EL (cell line): ENCODE measurements at places on chromosomes 3 and 15.

GRCh38 chr15:68465861-68466560 is 34.0 kb upstream of the ITGA11 start:
- DNase-seq: no peak

- DNase-seq: no peak
These were observed 149.3 kb upstream of the MEF2A start for GRCh38 chr15:99416191-99417188.

DNA sequence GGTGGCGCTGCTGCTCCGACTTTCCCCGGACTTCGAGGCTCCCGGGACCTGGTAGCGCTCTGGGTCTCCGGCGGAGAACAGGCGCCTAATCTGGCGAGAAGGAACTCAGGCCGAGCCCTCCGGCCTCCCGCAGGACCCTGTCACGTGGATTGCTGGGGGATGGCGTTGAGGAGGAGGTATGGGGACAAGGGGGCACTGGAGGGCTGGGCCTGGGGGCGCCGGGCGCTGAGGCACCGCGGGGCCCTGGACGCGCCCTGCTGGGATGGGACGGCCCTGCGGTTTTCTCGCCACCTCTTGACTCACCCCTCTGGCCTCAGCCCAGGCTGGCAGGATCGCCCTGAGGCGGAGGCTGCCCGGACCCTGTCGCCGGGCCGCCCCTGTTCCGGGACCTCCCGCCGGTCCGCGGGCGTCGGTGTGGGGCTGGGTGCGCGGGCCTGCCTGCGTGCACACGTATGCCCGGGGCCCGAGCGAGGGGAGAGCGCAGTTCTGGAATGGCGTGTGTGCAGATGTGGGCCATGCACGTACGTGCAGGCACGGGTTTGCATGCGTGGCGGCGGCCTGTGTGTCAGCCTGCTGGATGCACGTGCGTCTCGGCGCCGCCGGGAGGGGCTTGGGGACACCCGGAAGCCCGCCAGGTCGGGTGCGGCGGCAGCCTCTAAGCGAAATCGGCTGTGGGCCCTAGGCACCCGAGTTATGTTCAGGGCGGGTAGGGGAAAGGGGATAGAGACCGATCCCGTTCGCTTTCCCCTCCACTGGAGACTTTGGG is 752 bp downstream of the C15orf39 start:
- peak; percentile 80 for DNase-seq

- no peak for DNase-seq
These were observed 4.1 kb upstream of the CALML4 start for GRCh38 chr15:68209272-68209671.

- DNase-seq: no peak
These were observed 31.5 kb upstream of the PRSS50 start for GRCh38 chr3:46749129-46749528.

- DNase-seq: no peak
These were observed 274.7 kb upstream of the CTNNB1 start for GRCh38 chr3:40924559-40925141.

DNA sequence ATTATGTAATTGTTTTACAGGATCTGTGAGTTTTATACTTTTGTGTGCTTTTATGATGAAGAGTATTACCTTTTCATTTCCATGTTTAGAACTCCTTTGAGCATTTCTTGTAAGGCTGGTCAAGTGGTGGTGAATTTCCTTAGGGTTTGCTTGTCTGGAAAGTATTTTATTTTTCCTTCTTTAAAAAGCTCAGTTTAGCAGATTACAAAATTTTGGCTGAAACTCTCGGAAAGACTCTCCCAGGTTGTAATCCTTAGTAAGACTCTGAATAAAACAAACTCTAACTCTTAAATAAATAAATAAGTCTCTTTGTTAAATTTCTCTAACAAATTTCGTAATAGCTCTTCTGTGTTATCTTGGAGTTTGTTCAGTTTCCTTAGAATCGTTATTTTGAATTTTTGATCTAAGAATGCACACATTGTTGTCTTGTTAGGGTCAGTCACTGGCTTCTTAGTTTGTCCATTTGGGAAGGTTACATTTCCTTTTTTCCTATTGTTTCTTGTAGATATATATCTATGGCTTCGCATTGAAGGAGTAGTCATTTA is 14.7 kb upstream of the ACOX2 start:
- no peak for DNase-seq

DNA sequence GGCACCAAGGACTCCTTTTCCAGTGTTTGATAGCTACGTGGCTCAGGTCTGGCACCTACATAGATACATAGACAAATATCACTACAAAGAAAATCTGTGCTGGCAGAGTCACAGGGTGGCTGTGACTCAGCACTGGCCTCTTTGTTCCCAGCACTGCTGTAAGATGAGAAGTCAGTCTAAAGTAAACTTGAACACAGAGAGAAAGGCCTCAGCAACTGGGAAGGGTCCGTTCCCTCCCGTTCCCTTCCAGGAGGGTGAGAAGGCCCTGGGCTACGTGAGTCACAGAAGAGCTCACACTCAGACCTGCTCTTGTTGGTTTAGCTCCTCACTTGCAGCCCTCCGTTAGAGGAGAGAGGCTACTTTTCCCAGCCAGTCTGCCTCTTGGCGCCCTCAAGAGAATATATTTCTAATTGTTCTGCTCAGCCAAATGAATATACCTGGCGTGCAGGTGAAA is 23.1 kb downstream of the ANXA2 start:
- peak; percentile 98 for DNase-seq

- peak; percentile 76 for DNase-seq
These were observed 92.7 kb downstream of the MYLK start for GRCh38 chr3:123791417-123791816.

- DNase-seq: no peak
These were observed 12.1 kb downstream of the VEPH1 start for GRCh38 chr3:157491136-157491535.

DNA sequence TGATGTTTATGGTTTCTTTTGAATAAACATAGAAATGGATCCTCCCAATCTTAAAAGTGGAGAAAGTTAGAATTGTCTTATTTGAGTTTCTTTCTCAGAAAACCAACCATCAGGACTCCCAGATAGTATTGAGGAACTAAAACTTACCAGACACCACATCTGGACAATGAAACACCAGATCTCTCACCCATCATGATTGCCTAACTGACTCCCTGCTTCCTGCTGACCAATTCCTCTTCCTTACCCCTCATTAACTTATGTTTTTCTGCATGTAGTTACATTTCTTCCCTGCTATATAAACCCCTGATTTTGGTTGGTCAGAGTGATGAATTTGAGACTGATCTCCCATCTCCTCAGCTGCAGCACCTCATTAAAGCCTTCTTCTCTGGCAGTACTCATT is 242.0 kb upstream of the SETMAR start:
- no peak for DNase-seq

- no peak for DNase-seq
These were observed 24.9 kb downstream of the ZXDC start for GRCh38 chr3:126450744-126451143.

DNA sequence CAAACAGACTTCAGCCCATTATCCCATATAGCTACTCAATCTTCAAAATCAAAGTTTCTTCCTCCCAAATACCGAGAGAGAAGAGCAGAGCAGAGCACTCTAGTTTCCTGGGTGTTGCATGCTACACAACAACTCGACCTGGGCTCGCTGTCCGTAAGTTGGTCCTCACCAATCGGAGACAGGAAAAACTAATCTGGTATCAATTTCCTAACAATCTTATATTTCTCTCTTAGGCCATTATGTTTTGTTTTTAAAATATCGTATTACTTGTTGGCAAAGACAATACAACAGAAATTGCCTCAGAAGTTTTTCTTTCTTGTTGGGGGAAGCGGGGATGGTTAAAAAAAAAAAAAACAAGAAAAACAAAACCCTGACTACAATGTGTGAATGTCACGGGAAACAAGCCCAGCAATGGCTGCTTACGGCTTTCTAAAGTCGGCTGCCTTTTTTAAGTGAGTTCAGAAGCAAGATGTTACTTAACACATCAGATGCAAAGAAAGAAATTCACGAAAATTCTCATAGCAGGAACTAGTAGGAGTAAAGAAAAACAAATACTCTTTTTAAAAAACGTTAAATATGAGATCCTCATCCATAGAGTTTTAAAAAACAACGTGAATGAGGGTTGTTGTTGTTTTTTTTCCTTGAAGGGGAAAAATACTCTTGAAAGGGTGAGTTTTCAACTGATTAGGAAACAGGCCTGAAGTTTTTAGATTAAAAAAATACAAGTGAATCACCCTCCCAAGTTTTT is 1.9 kb downstream of the VGLL4 start:
- DNase-seq: peak; percentile 62

DNA sequence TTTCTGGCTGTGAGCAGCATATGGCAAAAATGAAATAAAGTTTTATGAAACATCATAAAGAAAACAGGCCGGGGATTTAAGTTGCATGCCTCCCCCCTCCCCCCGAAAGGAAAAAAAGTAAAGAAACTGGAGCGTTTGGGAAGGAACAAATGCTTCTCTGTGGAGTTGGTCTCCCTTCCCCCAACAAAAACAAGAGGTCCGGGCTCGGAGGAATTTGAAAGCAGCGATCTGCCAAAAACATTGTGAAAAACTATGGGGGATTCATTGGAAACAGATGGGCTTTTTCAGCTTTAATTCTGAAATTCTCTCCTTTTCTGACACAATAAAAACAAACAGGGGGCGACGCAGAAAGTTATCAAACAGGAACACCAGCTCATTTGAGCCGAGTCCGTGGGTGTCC is 17.0 kb downstream of the RGMA start:
- no peak for DNase-seq

GRCh38 chr3:194961571-194961970 is 275.9 kb downstream of the FAM43A start:
- no peak for DNase-seq

GRCh38 chr15:69734699-69735098 is 282.1 kb downstream of the RPLP1 start:
- DNase-seq: no peak

DNA sequence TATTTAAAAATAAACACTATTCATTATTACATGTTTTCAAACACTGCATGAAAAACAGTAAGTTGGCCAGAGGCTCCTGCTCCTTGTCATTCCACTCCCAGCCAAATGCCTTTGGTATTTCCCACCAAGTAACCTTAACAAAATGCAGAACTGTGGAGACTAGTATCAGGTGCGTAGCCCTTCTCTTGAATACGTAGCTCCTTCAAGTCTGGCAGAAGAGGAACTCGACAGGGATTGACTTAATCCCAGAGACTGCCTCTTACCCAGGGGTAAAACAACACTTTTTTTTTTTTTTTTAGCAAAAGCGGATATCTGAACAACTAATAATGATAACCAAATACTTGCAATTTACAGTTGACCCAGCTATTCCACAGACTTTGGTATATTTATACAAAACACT is 738 bp downstream of the COMMD2 start:
- DNase-seq: no peak

GRCh38 chr15:58923284-58923683 is 10.2 kb downstream of the SLTM start:
- DNase-seq: no peak

DNA sequence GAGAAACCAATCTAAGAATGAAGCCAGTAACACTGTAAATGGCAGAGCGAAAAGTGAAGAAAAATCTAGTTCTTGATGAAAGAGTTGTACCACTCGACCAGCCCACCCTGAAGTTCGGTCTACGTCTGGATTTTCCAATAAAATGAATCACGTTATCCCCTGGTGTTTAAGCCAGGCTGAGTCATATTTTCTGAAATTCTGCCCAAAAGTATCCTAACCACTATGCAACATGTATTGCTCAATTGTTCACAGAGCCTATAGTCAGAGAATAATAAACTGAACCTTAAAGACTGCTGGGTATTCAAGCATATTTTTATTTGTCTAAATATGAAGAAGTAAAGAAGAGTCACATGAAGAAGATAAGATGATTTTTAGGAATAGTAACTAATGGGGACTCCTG is 245.7 kb downstream of the FGF12 start:
- DNase-seq: peak; percentile 68

- no peak for DNase-seq
These were observed 265.9 kb downstream of the OCA2 start for GRCh38 chr15:27833178-27833577.

GRCh38 chr15:70008697-70009290 is 88.9 kb downstream of the TLE3 start:
- DNase-seq: no peak

- DNase-seq: peak; percentile 79
These were observed 416 bp downstream of the PBRM1 start for GRCh38 chr3:52685285-52685708.

DNA sequence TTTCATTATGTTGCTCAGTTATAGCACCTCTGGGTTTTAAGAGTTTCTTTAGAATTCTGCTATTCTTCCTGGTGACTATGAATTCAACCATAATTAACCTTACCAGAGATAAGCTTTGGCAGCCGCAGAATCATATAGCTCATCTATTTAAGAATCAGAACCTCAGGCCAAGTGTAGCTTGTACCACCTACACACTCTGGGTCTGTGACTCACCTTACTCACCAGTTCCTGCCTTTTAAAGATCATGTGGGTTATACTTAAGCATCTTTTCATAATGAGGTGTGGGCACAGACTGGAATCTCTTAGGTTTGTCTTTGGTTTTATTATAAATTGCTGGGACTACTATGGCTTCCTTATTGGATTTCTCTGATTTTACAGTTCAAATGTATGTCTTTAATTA is 21.9 kb downstream of the CDV3 start:
- peak; percentile 56 for DNase-seq

GRCh38 chr15:38560456-38560926 is 4.1 kb downstream of the RASGRP1 start:
- no peak for DNase-seq

- peak; percentile 44 for DNase-seq
These were observed 10.7 kb downstream of the LRTM1 start for GRCh38 chr3:54917174-54917573.

DNA sequence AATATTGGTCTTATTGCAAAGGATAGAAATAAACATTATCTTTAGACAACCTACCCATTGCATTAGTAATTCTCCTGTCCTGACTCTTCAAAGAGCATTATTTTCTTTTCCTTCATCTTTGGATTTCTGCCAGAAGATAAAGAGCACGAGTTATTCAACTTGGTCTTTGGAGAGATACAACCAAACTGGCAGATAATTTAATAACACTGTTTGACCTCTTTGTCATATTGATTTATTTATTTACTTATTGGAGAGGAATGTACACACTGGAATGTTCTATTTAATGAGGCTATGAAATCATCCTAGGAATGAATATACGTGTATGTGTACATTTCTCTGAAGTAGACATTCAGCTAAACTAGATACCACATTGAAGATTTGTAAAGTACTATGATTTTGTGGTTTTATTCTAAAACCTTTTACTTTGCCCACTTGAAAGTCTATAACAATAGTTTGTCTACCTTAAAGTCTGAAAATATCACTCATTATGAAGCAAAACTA is 462.1 kb downstream of the C3orf38 start:
- no peak for DNase-seq

- no peak for DNase-seq
These were observed 2.3 kb upstream of the UBE3A start for GRCh38 chr15:25441111-25441510.

GRCh38 chr15:66251065-66251789 is 2.3 kb downstream of the MEGF11 start:
- no peak for DNase-seq

DNA sequence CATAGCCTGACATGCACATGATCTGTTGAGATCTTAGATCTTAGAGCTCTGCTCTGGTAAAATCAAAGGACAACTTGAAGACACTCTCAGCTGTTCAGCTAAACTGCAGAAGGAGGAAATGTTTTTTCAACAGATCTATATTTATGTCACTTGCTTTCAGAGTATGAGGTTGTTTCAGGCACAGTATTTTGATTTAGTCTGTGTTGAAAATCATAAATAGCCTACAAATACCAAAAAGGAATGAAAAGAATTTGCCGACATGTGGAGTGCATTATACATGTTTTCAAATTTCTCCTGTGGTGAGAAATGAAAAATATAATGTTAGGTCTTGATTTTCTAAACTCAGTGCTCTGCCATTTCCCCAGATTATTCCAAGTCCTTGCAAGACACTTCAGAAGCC is 1118.4 kb downstream of the TBL1XR1 start:
- DNase-seq: peak; percentile 26

- DNase-seq: no peak
These were observed 9.7 kb upstream of the CMTM7 start for GRCh38 chr3:32381922-32382321.
